ENCODE measurements at places on chromosomes 2 and 18.
A peak's percentile ranks its signal among the peaks of the same experiment; 100 is the strongest.

DNA sequence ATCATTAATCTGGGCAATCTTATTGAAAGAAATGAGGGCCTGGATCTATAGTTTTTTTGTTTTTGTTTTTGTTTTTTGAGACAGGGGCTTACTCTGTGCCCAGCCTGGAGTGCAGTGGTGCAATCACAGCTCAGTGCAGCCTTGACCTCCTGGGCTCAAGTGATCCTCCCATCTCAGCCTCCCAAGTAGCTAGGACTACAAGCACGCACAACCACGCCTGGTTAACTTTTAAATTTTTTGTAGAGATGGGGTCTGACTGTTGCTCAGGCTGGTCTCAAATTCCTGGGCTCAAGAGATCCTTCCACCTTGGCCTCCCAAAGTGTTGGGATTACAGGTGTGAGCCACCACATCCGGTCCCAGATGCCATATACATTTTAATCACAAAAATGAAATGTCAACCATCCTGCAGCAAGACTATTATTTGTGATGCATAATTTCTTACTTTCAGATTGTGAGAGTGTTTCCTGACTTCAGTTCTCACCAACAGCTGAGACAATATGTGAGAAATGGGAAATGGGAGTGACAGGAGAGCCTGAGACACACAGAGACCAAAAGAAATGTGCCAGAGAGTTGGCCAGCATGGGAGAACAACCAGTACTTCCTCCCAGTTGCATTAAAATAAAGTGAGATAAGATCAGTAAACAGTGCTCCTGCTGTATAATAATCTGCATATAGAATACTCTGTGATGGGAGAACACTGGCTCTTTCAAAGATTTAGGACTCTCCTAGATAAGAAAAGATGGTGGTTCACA lies 87.6 kb downstream of the METTL8 start:
- no peak for DNase-seq

DNA sequence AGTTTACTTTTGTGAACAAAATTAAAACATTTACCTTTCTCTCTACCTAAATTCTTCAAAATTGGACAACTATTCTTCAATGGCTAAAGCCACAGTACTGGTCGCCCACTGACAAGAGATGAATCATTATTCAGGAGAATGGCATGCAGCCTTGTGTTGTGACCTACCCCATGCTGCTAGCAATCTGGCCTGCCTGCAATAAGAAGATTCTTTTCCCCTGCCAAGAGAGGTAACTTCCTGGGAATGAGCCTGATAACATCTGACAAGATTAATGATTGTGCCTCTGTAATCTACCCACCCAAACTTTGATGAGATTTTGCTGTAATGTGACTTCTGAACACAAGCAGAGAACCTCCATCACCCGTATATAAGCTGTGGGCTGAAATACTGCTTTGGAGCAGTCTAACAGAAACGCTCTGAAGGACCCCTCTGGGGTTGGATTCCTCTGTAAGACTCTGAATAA lies 47.0 kb upstream of the ST3GAL5 start:
- DNase-seq, result no peak

DNA sequence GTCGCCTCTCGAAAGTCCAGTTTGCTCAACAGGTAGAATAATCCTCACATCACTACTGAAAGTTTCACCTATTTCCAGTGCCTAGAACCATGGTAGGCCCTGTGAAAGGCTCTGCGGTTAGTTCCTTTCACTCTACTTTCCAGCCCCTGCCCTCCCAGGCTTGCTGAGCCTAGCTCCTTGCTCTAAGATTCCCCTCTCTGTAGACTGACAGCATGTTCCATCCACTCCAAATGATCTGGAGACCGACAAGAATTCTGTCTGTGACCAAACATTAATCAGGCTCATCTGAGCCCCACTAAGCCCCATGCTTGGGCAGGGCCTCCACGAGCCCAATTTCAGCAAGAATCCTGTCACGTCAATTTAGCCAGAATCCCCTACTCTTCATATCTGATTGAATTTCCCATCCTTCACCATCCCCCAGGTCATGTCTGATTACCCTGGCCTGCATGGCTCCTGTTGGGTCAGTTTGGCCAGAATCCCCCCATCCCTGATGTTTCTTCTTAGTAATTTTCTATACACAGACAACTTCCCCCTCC lies 307.0 kb downstream of the ALK start:
- no peak for DNase-seq

GRCh38 chr2:128489526-128490273 lies 171.0 kb upstream of the HS6ST1 start:
- no peak for DNase-seq

- DNase-seq, result peak; percentile 21
Measured at GRCh38 chr18:22171258-22172119, 2.1 kb downstream of the GATA6 start.

GRCh38 chr2:158963071-158963470 lies 5.4 kb upstream of the TANC1 start:
- DNase-seq, result no peak

DNA sequence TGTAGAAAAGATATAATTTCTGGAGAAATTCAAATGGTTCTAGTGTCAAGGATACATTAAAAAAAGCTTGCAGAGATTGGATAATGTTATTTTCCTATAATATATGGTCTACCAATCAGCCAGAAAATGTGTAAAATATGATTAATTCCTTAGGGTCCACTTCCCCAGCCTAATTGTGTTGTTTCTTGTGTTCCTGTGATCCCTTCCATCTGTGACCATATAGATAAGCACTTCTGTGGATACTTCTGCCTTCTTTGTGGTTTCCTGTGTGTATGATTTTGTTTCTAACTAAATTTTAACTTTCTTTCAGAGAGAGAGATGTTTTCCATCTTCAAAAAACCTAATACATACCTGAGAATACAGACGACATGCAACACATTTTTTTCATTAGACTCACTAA lies 367.1 kb upstream of the PIK3C3 start:
- DNase-seq, result no peak

Data from tibial artery (tissue), 4 donors.